ENCODE measurements at places on chromosomes 4 and X.

DNA sequence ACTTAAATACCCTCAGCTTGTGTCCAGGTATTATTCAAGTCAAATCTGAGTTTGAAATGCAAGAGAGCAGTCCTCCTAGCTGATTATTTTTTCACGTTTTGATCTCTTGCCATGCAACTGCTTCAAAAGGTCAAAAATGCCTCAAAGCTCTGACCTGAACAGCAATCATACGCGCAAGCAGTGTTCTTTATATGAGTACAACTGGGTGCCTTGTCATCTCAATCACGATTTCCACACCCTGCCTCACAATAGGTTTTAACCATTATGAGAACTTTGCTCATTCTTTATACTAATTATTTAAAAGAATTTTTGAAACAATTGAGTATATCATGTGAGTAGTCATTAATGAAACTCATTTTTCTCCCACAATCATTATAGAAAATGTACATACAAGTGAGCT is 649.1 kb downstream of the DMD start:
- no peak for DNase-seq

- DNase-seq: no peak
These were observed 83.1 kb downstream of the GRIA3 start for GRCh38 chrX:123267220-123267619.

- no peak for DNase-seq
These were observed 131.1 kb downstream of the HS3ST1 start for GRCh38 chr4:11297627-11298026.

DNA sequence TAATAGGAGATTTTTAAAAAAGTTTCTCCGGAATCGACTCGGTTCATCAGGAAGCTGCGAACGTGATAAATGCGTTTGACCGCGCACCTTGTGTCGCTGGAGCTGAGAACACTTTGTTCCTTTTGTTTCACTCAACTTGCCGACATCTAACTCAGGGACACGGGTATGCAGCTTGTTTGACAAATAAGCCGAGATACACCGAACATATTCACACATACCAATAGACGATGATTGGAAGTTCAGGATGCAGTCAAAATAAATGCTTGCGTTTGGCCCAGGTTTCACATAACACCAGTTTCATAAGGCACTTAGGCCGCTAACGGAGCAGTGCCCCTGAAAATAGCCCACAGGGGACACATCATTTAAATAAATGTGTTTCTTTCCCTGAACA is 932 bp upstream of the SHISA3 start:
- DNase-seq: no peak

GRCh38 chr4:121220698-121221097 is 56.6 kb upstream of the TNIP3 start:
- no peak for DNase-seq

DNA sequence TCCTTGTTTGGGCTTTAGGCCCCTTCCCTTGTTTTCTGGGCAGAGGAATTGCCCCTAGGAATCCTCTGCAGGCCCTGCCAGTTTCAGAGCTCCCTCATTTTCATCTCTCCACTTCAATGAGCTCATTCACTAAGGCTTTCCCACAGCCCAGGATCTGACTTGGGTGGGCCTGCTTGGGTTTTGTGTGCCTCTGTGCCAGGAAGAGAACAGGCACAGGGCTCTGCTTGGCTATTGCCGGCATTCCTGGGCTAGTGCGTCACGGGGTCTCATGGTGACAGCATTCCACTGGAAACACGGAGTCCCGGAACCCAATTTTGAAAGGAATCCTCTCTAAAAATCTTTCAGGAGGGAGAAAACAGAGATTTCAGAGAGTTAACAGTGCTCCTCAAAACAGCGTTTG is 150.5 kb downstream of the VCX3A start:
- DNase-seq: no peak

- peak; percentile 84 for DNase-seq
These were observed 36.2 kb upstream of the TASL start for GRCh38 chrX:30613721-30614120.

DNA sequence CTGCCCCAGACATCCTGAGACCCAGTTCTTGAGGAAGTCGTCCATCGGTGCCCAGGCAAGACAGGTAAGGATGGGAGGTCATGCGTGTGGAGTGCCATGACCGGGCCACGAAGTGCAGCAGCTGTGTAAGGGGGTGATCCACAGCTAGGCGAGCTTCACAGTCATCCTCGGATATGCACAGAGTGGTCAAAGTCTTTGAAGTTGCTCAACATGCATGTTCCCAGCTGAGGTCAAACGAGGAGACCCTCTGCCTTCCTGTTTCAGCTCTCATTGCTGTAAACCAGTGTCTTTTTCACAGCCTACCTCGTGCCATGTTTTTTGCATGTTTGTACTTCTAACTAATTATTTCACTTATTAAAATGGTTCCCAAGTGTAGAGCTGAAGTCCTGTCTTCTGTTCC is 109.9 kb upstream of the TBL1X start:
- no peak for DNase-seq

Data from suppressor macrophage treated with lipopolysaccharide for 4 hours (primary cell).